ENCODE measurements at places on chromosomes 4 and X.

GRCh38 chr4:87270144-87270543 is 49.7 kb upstream of the KLHL8 start:
- DNase-seq = no peak

GRCh38 chr4:179352221-179352620 is 1910.0 kb upstream of the AGA start:
- DNase-seq = no peak

DNA sequence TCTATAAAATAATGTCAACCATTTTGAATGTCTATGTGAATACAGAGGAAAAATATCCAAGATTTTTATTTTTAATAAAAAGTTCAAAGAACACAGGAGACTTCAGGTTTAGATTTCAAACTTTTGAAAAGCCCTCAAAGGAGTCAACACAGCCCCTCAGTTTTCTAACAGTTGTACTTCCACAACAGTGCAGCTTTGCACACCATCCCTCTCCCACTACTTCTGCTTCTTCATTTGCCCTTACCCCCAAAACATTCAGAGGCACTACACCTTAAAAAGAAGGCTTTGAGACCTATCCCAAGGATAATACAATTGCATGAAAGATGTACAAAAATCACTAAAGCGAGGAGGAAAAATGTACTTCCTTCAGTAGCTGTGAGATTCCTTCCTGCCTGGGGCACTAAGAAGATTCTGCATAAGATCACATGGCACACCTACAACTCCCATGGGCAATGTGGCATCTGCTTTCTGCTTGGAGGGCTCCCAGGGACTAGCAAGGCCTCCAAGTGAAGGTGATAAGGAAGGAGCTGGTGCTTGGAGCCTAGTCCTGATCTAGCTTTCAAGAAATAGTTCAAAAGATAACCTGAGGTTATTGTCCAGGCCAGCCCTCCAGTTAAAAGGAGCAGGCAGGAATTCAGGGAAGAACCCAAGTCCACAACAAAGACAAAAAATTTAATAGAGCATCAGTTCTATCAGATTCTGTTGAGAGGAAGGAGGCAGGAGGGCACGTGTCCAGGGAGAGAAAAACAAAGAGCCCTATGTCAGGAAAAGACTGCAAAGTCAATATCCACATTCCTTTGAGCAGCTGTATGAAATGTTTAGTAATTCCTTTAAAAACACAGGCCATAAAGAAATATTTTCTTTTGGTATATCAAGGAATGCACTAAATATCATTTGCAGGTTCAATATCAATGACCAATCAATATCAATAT is 19.1 kb downstream of the ARAP2 start:
- DNase-seq = no peak

- peak; percentile 7 for DNase-seq
Measured at GRCh38 chrX:137428766-137429591, 136.9 kb upstream of the ZIC3 start.

- DNase-seq = no peak
Measured at GRCh38 chrX:39476604-39477021, 621.1 kb downstream of the BCOR start.

- no peak for DNase-seq
Measured at GRCh38 chr4:41212616-41213203, 1.6 kb downstream of the APBB2 start.

DNA sequence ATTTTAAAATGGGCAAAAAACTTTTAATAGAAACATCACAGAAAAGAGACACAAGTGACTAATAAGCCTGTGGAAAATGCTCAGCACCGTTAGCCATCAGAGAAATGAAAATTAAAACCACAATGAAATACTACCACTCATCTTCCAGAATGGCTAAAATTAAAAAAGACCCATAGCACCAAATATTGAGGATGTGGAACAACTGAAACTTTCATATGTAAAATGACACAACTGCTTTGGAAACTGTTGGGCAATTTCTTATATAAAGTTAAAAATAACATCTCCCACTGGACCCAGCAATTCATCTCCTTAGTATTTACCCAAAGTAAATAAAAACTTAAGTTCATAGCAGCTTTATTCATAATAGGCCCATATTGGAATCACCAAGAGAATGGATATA is 94.2 kb downstream of the TENM3 start:
- DNase-seq = no peak

DNA sequence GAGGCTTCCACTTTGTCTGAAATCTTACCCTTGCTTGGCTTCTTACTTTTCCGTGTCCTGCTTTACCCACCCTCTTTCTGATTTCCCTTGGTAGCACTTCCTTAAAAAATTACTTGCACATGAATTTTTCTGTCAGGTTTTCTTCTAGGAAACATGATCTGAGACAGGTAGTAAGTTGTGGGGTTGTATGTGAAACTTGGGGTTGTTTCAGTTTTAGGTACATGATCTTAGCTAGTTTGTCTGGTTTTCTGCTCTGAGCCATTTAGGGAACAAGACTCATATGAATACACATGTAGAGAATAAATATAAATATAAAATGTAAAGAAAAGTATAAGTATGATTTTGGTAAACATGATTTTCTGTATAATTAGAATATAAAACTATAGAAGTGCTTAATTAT is 17.4 kb upstream of the ARMCX2 start:
- no peak for DNase-seq

DNA sequence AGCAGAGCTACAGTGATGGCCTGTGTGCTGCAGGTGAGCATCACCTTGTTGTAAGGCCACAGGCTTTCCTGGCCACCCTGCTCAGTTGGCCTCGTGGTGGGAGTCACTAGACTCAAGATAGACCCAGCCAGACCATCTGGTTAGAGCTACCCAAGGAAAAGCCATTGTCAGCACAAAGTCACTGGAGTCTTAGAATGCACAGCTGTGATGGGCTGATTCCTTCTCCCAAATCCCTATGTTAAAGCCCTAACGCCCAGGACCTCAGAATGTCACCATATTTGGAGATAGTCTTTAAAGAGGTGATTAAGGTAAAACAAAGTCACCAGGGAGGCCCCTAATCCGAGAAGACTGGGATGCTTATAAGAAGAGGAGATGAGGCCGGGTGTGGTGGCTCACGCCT is 173.4 kb downstream of the DHRSX start:
- DNase-seq = no peak

DNA sequence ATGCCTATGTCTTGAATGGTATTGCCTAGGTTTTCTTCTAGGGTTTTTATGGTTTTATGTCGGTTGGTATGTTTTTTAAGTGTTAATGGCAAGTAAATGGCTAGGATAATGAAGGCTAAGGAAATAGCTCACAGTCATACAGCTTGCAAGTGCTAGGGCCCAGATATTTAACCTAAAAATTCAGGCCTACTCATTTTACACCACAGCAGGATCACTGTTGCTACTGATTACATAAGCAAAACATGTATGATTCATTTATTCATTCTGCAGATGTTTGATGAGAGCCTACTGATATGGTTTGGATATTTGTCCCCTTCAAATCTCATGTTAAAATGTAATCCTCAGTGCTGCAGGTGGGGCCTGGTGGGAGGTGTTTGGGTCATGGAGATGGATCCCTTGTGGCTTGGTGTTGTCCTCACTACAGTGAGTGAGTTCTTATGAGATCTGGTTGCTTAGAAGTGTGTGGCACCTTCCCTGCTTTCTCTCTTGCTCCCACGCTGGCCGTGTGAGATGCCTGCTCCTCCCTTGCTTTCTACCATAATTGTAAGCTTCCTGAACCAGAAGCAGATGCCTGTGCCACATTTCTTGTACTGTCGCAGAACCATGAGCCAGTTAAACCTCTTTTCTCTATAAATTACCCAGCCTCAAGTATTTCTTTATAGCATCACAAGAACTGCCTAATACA is 175.5 kb downstream of the MAPK10 start:
- no peak for DNase-seq

DNA sequence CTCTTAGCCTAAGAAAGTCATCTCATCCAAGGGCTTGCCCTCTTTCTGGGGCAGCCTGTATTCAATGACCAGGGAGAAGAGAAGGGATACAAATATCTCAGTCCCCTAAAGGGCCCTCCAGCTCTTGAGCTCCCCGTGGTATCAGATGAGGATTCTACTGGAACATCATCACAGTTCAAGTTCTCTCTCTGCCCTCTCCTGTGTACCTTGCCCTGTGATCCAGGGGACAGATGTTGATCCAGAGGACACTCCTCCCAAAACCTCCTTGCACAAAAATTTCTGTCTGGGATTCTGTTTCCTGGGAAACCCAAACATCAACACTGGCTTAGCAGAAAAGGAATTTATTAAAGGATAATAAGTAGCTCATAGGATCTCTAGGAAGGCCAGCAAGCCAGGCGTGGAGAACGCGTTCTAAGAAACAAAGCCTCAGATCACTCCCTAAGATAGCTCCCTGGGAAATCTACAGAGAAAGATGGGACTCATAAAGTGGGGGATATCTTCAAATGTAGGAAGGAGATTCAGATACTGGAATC is 296.3 kb upstream of the KLF3 start:
- no peak for DNase-seq

DNA sequence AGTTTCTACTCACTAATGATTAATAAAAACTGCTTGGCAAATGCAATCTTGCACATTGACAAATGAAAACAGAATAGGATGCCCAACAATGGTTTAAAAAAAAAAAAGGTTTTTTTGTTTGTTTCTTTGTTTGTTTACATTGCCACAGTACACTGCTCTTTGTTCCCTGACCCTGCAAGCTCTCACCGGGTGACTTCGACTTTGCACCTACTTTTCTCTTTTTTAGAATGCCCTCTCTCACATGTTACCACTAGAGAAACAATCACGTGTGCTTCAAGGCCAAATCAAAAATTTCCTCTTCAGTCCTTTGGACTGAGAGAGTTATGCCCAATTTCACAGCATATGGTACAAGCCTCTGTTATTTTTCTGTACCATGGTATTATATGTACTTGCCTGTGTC is 101.5 kb downstream of the DMD start:
- no peak for DNase-seq

- no peak for DNase-seq
Measured at GRCh38 chrX:150504397-150505182, 63.8 kb upstream of the MTM1 start.

- DNase-seq = no peak
Measured at GRCh38 chrX:108022491-108023089, 22.3 kb upstream of the VSIG1 start.

GRCh38 chr4:122783301-122784215 is 43.1 kb upstream of the FGF2 start:
- no peak for DNase-seq

GRCh38 chrX:13489454-13489853 is 79.9 kb upstream of the EGFL6 start:
- DNase-seq = no peak

DNA sequence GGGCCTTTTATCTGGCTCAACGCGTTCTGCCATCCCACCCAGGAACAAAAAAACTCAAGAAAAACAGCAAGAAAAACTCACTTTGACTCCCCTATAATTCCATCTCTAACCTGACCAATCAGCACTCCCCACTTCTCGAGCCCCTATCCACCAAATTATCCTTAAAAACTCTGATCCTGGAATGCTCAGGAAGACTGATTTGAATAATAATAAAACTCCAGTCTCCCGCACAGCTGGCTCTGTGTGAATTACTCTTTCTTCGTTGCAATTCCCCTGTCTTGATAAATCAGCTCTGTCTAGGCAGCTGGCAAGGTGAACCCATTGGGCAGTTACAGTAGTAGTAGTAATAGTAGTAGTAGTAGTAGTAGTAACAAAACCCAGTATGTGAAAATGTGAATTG is 165.7 kb upstream of the CASK start:
- no peak for DNase-seq

- no peak for DNase-seq
Measured at GRCh38 chr4:48944756-48945241, 38.2 kb upstream of the OCIAD2 start.

- no peak for DNase-seq
Measured at GRCh38 chr4:3809451-3810110, 43.4 kb downstream of the ADRA2C start.

DNA sequence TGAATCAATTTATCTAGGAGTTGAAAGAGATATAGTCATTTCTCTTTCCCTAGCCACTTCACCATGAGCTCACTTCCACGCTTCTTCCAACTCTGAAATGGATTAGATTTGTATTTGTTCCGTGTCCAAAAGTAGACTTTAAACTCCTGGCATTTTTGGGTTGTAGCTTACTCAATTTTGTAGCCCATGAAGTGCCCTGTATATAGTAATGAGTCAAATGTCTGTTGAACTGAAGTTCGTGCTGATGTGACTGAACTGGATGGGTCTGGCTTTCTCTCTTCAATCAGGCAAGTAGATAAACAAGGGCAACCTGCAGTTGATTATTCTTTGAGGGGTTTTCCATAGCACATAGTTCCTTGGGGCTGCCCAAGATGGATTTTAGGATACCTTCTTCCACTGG is 450.6 kb downstream of the SH2D1A start:
- DNase-seq = no peak

DNA sequence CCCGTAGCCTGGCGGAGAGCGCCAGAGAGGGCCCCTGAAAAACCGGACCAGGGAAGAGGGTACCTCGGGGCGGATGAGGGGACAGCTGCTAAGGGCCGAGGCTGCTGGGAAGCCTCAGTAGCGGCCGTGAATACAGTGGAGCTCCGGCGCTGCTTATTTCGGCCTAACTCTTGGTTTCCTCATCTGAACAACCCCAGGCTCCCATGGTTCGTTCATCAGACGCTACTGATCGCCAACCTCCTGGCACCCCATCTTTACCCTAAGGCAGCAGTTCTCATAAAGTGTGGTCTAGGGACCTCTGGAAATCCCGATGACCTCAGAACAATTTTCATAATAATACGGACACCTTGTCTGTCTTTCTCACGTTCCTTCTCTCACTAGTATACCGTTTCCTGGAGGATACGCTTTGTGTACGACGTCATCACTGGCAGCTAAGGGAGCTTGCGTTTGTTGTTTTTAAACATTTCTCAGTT is 645 bp upstream of the RAB28 start:
- DNase-seq = no peak

GRCh38 chr4:4727536-4727935 is 131.9 kb upstream of the MSX1 start:
- DNase-seq = no peak
